RWPE1 (cell line): ENCODE measurements at places on chromosomes 7 and 10.

DNA sequence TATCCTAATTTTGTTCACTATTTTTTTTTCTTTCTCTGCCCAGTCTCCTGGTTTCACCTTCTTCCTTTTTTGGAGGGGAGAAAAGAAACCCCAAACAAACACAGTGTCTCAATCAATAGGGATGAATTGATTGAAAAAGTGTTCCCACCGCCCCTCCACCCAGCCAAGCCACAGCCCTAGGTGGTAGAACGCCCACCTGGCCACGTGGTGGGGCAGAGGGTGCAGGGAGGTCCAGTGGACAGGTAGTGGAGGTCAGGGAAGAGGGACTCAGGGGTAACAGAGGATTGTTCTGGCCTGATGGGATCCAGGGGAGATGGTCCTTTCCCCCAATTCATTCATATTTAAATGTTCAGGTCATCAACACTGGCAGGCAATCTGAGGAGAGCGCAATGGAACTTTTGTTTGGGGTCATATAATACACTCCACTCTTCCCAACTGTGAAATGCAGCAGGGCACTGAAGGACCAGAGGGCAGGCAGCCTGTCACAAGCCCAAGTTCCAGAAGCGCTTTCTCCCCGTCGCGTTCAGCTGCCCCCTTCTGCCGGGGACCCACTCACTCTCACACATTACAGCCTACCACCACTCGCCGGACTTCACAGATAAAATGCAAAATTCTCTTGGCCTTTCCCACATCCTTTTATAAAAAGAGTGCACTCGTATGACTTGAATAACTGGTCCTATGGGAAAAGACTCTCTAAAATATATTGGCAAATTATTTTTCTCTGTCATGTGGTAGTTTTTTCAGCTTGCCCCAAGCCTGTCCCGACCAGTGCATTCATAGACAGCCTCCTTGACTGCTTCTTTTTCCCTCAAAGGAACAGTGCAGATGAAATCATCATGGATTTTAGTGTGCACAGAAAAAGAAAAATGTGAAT is 1.6 kb downstream of the INHBA start:
- no peak for DNase-seq

DNA sequence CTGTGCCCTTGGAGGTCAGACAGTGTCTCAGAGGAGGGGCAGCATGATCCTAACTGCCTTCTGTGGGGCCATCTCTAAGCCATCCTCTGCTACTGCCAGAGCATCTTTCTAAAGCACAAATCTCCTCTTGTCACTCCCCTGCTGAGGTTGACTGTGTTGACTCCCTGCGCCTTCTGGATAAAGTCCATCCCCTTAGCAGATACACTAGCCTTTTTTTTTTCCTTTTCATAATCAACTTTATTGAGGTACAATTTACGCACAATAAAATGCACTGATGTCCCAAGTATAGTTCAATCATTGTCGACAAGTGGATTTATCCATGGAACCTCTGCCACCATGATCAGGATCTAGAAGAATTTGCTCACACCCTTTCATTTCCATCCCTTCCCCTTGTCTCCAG is 150.1 kb downstream of the SPAG6 start:
- no peak for DNase-seq

DNA sequence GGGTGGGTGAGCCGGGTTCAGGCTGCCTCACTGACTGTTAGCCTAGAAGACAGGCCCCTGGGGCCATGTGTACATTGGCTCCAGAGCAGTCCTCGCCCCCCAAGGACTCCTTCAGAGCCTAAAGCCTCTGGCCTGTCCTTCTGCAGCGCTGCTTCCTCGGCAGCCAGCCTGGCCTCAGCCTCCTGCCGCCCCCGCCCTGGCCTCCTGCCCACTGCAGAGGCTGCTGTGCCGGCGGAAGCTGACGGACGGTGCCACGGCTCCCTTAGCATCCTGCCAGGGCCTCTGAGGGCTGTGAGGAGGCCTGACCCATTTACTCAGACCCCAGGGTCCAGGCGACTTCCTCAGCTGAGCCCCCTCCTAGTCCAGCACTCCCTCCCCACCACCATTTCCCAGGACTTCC is 4.9 kb downstream of the SRRM3 start:
- DNase-seq: no peak

DNA sequence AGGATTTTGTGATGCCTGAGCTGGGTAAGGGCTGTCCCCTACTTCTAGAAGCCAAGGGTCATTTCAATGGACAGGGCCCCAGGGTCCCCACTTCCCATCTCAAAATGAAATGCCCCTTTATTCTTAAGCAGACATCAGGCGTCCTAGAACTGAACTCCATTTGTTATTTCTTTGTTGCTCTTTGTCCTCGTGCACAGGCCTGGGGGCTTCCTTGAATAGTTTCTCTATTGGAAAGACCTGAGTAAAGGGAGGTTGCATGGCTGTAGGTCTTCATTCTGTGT is 311.4 kb upstream of the ZNF32 start:
- DNase-seq: no peak

DNA sequence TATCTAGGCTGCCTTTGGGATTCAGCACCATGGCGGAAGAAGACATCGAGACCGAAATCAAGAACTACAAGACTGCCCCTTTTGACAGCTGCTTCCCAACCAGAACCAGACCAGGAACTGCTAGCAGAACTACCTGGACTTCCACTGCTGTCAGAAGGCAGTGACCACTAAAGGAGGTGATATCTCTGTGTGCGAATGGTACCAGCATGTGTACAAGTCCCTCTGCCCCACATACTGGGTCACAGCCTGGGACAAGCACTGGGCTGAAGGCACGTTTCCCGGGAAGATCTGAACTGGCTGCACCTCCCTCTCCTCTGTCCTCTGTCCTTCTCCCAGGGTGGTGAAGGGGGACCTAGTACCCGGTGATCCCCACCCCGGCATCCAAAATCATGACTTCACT is 25.6 kb upstream of the PDIA4 start:
- no peak for DNase-seq

- peak; percentile 5 for DNase-seq
Observed at GRCh38 chr7:130793855-130794618, 60.0 kb upstream of the KLF14 start.

- DNase-seq: no peak
Observed at GRCh38 chr7:157717211-157718174, 380.7 kb downstream of the DNAJB6 start.

DNA sequence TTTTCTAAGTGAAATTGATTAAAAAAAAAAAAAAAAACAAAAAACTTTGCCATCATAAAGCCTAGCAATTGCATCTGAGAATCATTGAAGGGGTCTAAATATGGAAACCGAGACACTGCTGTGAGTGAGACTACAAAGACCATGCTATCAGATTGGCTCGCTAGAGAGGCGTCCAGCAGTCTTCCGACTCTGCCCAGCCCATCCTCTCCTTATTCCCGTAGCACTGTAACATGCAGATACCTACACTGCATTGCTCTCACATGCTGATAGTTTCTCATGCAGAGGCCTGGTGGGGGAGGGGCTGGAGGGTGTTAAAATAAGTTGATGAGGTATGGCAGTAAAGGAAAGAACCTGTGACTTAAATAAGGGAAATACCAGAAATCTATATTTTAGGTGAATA is 130.7 kb downstream of the NRF1 start:
- no peak for DNase-seq

DNA sequence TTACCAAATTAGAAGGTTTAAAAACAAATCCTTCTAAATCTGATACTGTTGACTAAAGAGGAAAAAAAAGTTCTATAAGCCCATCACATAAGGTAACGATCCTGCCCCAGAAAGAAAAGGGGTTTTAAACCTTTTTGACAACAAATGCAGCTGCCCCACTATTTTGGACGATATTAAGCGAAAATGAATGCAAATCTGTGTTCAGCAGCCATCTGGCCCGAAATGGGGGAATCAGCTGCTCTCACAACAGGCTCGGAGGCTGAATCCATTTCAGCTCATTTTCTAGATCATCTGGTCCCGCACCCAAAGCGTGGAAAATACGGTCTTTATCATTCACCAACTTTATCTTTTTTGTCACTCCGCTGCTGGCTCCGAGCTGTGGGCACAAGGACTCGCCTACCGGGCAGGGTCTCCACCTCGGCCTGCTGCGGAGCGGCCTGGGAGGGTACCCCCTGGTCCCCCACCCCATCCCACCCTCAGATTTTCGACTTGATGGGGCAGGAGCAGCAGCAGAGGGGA is 2.4 kb upstream of the EBF3 start:
- no peak for DNase-seq

- no peak for DNase-seq
Observed at GRCh38 chr10:1149793-1150637, 93.8 kb downstream of the WDR37 start.

GRCh38 chr10:108375691-108376090 is 1211.2 kb upstream of the SORCS1 start:
- peak; percentile 7 for DNase-seq

DNA sequence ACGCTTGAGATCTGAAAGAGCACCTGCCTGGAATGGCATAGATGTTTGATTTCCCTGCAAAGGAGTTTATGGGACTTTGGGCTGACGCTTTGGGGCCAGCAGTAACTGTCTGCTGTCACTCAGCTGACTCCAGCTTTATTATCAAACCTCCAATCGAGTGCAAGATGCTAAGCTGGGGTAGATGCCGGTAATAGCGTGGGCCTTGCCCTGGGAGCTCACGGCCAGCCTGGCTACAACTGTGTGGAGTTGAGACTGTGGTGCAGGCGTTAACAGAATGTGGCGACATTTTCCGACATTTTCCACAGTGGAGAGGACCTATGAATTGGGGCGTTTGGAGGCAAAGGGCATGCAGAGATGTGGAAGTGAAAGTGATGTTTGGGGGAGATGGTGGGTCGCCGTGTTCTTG is 1.3 kb downstream of the CHST12 start:
- DNase-seq: no peak

DNA sequence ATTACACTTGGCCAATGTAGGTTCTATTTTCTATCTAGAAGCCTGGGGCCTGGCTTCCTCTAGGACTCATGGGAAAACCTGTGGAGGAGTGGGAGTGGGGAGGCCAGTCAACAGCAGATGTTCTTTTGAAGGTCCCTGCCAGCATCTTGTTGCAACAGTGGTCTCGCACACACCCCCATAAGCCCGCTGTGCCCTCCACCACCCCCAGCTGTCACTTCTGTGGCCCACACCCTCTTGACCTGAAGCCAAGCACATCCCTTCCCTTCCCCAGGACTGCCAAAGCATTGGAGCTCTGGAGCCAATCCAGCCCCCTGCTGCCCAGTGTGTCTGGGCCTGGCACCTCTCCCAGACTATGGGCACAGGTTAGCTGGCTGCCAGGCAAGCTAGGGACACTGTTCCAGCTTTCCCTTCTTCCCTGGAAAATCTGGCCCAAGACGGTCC is 1.9 kb upstream of the STX1A start:
- no peak for DNase-seq

- no peak for DNase-seq
Observed at GRCh38 chr10:51773681-51774080, 74.3 kb upstream of the CSTF2T start.

DNA sequence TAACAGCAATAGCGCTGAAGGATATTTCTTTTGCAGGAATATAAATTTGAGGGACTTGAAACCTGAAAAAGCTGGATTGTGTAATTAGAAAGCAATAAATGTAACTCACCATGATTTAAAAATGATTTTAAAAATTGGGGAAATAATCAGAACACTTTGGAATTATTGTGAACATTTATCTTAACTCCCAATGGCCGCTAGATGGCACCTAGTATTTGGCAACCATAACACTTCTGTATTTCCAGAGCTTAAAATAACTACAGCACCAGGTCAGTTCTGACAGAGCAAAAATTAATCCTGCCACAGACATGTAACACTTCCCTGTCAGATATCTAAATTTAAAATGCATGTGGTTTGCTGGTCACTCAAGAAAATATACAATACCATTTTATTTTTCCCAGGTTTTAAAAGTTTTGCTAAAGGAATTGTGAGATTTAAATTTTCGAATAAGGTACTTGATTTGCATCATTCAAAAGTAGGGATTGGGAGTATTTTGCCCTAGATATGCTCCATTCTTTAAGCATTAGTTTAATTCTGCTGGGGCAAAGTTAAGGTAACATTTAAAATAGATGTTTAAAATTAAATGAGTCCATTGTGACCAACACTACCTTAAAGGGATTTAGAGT is 144.5 kb downstream of the PPP1R3A start:
- peak; percentile 20 for DNase-seq

DNA sequence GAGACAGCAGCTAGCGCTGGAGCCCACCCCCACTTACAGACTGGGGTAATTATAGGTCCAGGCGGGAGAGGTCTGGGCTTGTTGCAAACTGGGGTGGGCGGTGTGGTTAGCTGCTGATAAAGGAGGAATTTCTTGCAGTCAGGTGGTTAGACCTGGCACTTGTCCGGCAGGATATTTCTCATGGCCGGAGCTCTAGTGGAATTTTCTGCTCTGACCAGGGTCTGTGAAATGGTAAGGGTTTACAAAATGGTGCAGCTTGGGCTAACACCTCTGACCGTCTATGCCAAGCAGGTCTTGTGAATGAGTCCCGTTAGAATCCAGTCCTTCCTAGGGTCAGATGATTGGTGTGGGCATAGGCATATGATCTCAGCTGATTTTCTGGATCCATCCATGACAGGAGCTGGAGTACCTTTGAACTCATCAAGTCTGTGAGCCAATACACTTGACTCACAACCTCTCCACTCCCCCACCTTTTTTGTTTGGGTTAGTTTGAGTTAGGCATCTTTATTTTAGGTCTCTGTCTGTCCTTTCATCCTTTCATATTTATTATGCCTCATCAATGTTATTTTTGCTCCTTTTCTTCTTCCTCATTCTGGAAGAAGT is 213.4 kb downstream of the SUGCT start:
- no peak for DNase-seq

DNA sequence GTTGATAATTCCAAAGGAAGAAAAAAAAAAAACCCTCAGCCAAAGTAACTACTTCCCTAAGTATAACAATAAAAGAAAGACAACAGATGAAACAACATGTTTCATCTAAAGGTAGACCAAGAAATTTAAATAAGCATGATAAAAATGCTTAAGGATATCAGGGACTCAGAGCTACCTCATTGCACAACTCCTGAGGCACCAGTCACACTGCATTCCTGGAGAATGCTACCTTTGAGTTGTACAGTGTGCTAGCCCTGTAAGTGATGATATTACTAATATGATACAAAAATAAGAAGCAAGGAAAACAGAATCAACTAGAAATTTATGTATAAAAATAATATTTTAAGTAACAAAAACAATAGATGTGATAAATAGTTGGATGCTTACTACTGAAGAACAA is 29.5 kb upstream of the C7orf33 start:
- peak; percentile 22 for DNase-seq

- no peak for DNase-seq
Observed at GRCh38 chr7:138429577-138430250, 30.3 kb upstream of the TRIM24 start.

GRCh38 chr10:7817984-7818294 is 366 bp upstream of the TAF3 start:
- peak; percentile 16 for DNase-seq
